ENCODE measurements at places on chromosomes 13 and 19. TPM values are rescaled to one million over a fixed set of nuclear protein-coding genes. Genes with fewer than 3 reads are reported as not detected.

The SERTAD1 gene
- total RNA-seq = 18.6 TPM

DNA sequence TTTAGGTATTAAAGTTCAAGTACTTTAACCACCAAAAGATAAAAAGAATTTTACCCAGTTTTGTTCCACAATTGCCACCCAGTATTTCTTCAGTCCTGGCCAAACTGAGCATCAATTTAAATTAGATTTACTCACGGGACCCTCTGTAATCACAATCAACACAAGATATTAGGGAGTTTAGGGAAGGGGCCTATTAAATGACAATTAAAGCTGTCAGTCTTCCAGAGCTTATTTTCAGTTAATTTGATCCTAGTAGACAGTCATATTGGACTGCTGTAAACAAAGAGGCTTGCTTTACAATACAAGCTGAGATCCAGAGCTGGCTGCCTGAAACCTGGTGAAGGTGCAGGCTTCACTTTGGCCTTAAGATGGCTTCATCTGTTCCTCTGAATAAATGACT lies 321.2 kb upstream of the NBEA start:
- no peak for DNase-seq

GRCh38 chr19:13557756-13558398 lies 51.6 kb upstream of the CACNA1A start:
- peak; percentile 13 for DNase-seq

- peak; percentile 88 for DNase-seq
Measured at GRCh38 chr19:51422053-51422448, 4.6 kb upstream of the SIGLEC10 start.

DNA sequence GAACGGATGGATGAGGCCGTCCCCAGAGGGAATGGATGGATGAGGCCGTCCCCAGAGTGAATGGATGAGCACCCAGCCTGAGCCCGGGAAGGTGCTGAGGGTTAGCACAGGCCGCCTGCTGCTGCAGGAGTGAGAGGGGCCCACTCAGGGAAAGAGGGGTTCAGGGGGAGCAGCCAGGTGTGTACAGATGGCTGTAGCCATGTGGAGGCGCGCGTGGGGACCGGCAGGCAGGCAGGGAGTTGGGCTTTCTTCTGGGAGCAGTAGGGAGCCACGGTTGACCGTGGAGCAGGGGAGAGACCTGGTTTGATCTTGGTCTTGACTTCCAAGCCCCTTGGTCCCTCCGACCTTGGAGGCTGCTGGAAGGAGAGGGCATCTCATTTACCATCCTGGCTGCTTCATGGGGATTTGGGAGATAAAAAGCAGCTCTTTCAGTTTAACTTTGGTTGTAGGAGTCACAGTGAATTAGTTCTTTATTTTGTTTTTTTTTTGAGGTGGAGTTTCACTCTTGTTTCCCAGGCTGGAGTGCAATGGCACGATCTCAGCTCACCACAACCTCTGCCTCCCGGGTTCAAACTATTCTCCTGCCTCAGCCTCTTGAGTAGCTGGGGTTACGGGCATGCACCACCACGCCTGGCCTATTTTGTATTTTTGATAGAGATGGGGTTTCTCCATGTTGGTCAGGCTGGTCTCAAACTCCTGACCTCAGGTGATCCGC lies 24.7 kb downstream of the ARID3A start:
- DNase-seq = no peak

GRCh38 chr13:26495750-26496149 lies 61.7 kb upstream of the WASF3 start:
- DNase-seq = no peak

DNA sequence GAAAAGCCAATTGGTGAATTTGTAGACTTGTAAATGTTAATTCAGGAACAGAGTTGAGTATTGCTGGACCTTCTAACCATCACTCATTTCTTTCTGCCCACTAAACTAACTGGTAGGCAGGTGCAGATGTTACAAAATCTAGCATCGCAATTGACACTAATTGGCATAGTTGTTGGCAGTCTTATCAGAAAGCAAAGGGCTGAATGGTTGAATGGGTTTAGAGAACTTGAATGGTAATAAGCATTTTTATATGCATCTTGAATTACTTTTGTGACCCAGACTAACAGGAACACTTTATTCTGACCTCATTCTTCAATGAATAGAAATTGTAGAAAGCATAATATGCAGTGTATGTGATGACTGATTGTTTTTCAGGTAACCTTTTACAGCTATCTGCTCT lies 189.1 kb downstream of the GGACT start:
- no peak for DNase-seq

Measured in transverse colon (tissue), 4 donors.